ENCODE measurements at places on chromosomes 4 and X.

DNA sequence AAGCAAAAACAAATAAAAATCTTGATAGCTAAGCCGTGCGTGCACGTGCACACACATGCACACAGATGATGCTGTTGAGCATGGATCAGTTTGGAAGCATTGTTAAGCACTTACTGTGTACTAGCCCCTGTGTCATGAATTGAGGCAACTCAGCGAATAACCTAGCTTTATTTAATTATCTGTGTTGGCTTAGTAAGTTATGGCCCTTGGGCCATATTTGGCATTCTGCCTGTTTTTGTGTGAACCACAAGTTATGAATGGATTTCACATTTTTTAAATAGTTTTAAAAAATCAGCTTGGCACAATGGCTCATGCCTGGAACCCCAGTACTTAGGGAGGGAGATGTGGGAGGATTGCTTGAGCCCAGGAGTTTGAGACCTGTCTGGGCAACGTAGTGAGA, 113.6 kb upstream of the CBLL2 start:
- no peak for DNase-seq

DNA sequence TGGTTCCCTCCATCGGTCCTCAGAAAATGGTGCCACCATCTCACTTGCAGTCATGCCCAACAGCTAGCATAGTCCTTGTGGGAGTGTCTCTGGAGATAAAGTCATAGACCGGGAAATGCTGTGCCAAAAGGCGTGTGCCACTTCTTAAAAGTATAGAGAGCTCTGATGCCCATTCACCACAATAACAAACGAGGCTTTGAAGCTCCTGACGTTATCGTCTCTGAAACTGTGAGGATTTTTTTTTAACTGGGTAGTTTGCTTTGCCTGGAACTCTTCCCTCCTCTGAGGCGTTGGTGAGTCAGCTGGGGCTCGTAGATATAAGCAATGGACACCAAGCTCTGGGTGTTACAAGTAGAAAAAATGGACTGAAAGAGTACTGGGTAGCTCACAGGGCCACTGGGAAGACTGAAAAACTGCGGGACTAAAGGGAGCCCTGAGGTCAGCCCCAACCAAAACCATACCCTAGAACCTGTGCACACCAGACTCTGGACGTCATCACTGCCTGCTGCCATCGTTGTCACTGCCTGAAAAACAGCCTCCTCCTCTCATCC, 89.4 kb upstream of the TRIM2 start:
- no peak for DNase-seq

DNA sequence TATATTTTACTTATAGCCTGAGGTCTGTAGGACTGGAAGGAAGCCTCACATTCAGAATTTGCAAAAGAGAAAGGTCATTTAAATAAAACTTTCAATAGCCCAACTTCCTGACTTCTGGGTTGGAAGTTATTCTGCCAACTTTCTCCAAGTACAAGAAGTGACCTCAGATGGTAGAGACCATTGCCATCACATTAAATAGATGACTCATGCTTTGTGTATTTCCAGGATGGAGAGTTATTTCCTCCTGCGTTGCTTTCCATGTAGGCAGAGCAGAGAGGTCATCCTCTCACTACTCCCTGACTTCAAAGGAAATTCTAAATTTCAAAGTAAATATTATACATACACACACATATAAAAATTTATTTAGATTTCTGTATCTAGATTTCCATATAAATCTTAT, 73.0 kb upstream of the NR3C2 start:
- no peak for DNase-seq

DNA sequence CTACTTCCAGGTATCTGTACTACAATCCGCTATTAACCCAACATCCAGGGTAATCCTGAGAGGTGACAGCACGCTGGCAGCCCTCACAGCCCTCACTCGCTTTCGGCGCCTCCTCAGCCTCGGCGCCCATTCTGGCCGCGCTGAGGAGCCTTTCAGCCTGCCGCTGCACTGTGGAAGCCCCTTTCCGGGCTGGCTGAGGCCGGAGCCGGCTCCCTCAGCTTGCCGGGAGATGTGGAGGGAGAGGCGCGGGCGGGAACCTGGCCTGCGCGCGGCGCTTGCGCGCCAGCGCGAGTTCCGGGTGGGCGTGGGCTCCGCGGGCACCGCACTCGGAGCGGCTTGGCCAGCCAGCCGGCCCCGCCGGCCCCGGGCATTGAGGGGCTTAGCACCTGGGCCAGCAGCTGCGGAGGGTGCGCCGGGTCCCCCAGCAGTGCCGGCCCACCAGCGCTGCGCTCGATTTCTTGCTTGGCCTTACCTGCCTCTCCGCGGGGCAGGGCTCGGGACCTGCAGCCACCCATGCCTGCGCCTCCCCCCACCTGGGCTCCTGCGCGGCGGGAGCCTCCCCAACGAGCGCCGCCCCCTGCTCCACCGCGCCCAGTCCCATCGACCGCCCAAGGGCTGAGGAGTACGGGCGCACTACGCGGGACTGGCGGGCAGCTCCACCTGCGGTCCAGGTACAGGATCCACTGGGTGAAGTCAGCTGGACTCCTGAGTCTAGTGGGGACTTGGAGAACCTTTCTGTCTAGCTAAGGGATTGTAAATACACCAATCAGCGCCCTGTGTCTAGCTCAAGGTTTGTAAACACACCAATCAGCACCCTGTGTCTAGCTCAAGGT, 87.3 kb downstream of the PRSS12 start:
- DNase-seq = peak; percentile 33

DNA sequence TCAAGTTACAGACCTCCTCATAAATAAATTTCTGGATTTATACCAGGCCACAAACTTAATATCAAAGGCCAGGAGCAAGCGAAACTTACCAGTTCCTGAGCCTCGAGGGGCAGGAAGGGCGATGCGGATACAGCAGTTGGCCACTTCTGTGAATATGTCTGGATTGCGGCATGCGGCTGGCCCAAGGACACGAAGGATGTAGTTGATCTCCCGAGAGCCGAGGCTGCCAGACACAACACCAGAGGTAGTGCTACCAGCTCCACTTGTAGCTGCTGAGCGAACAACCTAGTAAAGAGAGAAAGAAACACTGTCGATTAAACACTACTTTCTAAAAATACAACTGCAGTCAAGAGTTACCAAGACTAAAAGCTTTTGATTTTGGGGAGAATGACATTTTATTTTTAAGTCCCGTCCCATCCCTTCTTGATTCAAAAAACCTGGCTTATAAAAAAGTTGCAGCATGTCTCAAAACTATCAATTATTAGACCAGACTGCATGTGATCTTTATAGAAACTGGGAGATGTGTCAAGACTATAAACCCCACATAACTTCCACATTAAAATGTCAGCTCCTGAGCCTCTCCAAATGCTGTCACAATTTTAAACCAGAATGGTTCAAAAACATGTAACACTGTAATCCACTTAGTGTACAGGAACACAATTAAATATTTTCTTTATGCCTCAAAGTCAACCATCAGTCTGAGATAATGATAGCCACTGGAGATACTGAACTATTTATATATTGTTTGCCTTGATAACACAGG, 105.6 kb downstream of the HUWE1 start:
- no peak for DNase-seq

DNA sequence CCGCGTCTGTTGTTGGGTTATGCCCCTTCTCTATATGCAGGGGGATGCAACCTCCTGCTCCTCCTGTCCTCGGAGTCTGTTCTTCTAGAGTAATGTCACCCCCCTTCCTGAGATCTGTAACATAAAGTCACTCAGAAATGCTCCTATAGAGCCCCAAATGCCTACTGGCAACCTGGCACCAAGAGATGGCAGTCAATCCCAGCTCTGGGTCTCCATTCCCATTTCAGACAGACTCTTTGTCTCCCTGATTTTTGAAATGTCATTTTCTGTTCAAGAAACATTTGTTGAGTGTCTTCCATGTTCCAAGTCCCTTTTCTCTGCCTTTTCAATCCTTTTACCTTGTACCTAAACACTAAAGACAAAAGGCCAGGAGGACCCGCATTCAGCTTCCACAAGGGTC, 9.6 kb upstream of the PRDM8 start:
- no peak for DNase-seq

DNA sequence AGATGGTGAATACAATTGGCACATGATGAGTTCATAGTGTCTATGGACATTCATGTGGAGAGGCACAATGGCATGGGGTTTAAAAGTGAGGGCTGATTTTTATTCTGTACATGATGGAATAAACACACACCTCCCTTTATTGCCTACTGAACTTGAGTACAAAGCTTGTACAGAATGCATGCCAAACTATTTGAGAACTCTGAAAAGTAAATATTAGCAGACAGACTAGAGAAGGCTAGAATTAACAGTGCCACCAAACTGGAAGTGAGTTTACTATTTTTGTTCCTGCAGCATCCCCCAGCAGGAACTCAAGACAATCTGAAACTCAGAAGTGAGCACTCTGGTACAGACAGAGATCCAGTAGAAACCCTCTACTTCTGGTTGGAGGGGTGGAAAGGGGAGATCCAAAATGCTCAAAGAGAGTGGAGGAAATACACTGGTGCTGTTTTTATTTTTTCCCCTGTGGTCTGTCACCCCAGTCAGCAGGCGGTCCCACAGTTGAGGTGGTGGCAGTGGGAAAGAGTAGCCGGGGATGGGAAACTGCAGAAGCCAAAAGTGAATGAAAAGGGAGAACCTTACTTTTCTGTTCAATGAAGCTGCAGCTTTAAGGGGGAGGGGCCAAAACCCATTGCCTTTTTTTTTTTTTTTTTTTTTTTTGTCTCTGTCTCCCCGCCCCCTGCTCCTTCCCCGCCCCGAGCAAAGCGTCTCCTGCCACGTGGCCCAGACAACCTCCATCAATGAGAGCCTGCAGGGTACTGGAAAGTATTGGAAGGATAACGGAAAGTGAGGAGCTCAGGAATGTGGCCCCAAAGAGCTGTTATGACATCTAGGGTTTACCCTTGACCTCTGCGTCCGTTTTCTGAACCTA, 20.5 kb downstream of the AKAP4 start:
- no peak for DNase-seq

All from suppressor macrophage treated with lipopolysaccharide for 1 hour (primary cell).